CD4-positive, alpha-beta T cell (primary cell): ENCODE measurements at places on chromosomes 4 and X.
A peak's percentile ranks its signal among the peaks of the same experiment; 100 is the strongest.

DNA sequence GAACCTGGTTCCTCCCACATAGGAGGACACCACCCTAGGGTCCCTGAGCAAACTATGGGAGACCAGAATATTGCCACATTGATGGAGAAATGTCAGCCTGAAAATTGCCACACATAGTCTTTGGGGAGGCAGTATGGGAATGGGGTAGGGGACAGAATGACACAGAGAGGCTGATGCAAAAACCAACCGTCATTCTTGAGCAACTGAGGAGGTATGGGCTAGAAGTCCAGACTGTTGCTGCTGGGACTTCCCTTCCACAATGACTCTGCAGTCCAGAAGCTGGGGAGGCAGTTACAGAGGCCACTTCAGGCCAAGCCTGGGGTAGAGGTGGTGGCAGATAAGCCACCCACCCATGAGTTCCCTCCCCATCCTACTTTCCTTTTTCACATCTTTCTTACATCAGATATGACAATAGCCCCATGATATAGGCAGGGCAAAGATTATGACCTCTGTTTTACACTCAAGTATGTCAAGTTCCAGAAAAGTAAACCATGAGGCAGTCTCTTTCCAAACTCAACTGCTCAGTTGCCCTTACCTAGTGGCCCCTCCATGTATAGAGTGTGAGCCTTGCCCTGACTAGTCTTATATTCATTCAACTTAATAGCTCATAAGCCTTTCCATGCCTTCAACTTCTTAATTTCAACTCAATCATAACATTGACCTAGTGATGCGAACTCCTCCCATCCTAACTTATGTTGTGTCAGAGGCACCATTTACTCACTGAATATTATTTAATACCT lies 41.7 kb downstream of the VSIG4 start:
- no peak for DNase-seq

DNA sequence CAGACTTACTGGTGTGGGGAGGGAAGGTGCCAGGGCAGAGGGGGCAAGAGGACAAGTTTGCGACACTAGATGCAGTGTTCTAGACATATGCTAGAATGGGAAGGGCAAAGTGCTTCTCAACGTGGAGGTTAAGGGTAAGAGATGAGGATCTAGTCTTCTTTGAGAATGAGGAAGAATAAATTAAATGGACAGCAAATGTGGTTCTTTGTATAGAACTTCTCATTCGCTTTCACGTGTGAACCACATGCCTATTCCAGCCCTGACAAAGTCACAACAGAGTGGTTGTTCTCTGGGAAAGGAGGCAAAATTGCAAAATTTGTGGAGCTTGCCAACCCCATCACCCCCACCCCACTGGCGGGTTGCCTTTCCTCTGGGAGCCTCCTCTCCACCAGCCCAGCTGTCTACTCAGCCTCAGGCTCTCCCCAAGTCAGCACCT lies 1.5 kb upstream of the ANXA5 start:
- no peak for DNase-seq

DNA sequence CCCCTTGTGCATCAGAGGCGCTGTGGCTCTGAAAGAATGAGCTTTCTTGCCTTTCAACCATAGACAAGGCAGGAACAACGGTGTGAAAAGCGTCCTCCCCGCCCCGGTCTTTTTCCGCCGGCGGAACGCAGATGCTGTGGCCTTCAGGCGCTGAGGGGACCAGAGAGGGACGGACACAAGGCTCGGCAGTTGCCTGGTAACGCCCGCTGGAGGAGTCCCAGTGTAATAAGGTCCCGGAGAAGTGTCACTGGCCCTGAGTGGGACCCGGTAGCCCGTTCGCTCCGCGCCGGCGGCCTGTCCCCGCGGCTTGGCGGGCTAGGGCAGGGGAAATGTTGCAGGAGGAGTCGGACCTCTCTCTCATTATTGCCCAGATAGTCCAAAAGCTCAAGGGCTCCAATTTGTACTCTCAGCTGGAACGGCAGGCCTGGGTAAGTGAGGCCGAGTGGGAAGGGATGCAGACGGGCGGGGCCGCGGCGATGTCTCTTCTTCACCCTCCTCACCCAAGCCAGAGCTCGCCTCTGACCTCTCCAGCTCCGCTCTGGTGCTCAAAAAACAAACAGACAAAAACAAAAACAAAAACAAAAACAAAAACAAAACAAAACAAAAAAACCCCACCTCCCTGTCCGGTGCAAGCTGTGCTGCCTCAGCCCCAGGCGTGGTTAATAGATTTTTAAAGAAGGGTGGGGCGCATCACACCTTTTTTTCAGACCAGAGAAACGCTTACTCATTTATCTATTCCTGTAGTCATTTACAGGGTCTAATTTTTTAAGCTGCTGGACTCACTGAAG lies at the start of gene TBC1D19:
Gene TBC1D19 (plus strand): TSS at position 220 of the 788 bp plus-strand sequence. CDS start 110 bp downstream, at position 330.
- peak; percentile 78 for DNase-seq

DNA sequence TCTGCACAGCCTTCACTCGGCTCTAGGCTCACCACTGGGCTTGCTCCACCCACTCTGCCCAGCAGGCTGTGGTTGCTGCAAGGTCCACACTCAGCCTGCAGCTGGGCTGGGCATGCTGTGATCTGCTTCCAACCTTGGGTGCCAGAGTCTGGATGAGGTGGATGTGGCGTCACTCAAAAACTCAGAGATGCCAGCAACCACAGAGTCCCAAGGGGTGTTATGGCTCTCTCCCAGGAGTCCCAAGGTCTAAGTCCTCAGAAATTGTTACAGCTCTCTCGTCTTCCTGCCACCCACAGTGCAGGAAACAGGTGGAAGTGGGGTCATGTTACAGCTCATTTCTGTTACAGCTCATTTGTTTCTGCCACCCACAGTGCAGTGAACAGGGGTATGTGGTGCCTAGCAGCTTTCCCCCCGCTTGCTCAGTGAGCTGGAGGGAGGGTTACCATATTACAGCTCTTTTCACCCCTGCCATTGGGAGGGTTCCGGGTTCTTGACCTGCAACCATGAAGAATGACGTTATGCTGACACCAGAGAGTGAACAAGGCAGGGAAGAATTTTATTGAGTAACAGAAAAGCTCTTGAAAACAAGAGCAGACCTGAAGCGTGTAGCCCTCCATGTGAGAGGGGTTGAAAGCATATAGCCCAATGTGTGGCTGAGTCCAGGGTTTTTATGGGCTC lies 893.9 kb downstream of the PCDH7 start:
- no peak for DNase-seq

DNA sequence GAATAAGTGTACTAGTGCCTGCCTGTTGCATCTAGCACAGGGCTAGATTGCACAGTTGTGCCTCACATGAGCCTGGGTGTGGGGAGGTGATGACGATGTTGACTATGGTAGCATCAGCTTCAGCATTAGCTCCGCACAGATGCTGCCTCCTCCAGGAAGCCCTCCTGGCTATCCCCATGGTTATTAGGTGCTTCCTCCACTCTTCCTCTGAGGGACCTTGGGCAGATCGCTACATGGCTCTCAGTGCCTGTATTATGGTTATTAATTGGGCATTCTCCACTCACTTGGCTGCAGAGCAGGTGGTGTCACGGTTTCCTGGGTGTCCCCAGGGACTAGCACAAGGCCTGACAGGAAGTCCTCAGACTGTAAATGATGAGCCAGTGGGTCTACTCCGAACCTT lies 325.6 kb downstream of the ARHGAP10 start:
- no peak for DNase-seq

DNA sequence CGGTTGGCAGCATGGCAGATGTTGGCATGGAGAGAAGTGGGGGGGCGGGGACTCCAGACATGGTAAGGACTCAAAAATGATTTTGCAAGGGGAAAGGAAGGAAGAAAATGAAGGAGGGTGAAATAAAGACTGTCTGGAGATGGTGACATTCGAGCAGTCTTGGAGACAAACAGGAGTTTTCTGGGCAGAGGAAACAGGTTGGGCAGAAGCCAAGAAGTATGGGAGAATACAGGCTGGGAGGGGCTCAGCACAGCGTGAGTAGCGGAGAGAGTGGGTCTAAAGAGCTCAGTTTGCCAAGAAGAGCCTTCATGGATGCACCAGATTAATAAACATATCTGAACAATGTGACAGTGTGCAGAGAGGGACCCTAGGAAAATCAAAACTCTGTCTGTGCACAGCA lies 13.3 kb upstream of the CRMP1 start:
- no peak for DNase-seq

DNA sequence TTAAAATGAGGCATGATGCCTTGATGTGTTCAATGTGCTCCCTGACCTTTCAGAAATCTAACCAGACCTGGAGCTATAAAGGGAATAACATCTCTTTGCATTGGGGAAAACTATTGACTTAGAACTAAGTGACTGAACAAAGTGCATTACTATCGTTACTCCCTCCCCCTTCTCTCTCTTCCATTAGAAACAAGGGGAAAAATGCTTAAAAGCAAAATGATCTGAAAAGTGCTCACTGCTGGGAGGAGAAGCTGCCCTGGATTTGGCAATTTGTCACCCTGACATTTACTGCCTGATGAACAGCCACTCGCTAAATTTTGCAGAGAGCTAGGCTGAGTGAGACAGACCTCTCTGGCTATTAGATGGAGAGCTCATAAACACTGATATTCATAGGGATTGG lies 48.6 kb upstream of the PARM1 start:
- no peak for DNase-seq

DNA sequence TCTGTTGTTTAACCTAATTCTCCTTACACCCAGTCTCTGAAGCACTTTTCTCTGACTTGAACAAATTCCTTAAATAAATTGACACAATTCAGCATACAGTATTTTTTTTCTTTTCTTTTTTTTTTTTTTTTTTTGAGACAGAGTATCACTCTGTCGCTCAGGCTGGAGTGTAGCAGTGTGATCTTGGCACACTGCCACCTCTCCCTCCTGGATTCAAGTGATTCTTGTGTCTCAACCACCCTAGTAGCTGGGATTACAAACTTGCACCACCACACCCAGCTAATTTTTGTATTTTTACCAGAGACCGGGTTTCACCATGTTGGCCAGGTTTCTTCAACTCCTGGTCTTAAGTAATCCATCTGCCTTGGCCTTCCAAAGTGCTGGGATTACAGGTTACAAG lies 1498.1 kb upstream of the PCDH10 start:
- no peak for DNase-seq

- no peak for DNase-seq
These were observed 728.1 kb upstream of the MAGEB2 start for GRCh38 chrX:29487214-29487613.

GRCh38 chr4:150368667-150369066 lies 213.3 kb upstream of the MAB21L2 start:
- no peak for DNase-seq

DNA sequence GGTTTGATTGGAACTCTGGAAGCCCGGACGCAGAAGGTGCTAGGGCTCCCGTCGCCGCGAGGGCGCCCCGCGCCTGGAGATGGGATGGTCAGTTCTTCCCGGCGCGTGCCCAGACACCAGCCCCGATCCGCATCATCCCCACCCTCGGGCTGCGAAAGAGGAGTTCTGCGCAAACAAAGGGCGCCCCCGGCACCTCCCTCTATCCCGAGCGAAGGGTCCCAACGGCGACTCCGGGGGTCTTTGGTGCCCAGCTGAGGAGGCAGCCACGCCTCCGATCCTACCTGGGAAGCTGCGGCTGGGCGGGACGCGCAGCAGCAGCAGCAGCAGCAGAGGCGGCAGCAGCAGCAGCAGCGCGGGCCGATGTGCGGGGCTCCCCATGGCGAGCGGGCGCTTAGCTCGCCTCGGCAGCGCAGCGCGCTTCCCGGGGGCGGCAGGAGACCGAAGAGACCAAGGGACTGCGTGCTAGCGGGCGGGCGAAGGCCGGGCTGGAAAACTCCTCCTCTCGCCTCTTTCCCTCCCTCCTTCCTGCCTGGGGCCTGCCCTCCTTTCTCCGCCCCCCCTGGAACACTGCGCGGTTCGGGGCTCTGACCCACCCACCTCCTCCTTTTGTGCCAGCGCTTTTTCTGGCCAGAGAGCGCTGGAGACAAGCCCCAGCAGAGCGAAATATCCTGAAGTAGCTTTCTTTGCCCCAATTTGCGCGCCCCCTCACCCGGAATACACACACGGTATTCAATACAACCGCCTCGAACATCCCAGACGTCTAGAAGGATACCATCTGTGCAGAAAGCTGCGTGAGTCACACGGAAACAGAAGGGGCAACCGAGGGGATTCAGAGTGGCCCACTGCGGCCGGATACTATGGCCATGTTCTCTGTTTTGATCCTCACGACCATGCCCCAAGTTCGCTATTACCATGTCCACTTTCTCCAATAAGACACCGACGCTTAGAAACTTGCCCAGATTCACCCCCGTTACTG lies at the start of gene SRPX:
Gene SRPX (minus strand): TSS at position 457 of the 976 bp plus-strand sequence. CDS start 79 bp downstream, at position 378.
- DNase-seq = no peak

GRCh38 chrX:13190051-13190450 lies 129.8 kb downstream of the ATXN3L start:
- no peak for DNase-seq

DNA sequence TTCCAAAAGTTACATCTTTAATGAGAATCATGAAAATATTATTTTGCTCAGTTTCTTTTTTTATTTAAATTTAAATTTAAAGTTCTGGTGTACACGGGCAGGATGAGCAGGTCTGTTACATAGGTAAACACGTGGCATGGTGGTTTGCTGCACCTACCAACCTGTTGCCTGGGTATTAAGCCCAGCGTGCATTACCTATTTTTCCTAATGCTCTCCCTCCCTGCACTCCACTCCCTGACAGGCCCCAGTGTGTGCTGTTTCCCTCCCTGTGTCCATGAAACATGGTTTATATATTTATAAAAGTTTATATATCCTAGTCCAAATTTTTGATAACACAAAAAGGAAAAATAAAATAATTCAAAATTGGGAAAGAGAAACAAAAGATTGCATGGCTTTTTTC lies 4.0 kb downstream of the AFP start:
- no peak for DNase-seq

DNA sequence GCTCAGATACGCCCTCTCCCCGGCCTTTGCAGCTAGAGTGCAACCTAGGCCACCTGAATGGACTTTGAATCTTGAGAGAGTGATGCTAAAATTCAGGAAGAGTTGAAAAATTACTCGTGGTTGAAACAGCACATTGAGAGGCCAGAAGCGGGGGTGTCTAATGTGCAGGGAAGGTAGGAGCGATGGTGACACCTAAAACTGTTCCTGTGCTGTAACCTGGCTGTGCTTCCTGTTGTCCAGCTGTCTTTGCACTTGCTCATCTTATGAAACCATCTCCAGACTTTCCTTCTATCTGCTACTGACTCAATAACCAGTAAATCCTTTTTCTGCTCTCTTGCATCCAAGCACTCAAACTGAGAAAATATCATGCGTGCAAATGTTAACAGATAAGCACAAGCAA lies 106.4 kb upstream of the RPS6KA3 start:
- no peak for DNase-seq

GRCh38 chr4:6277935-6278800 lies 8.5 kb downstream of the WFS1 start:
- no peak for DNase-seq

DNA sequence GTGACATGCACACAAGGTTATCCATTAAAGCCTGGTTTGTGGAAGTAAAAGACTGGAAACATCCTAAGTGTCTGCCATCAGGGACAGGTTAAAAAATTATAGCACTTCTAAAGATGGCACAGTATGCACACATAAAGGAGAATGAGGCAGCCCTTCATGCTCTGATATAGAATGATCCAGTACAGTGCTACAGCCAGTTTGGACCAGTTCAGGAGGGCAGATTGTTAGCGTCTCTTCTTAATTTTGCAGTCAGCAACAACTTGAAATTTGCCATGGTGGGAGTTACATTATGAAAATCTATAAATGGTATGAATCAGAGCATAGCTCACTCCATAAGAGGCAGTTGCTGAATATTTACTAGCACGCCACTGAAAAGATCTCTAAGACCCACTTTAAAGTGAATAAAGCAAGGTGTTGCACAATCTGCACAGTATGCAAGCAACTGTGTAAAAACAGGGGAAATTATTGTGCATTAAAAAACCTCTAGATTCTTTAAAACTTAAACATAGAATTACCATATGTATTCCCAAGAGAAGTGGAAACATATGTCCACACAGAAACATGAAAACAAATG lies 20.3 kb upstream of the SOD3 start:
- no peak for DNase-seq
